T-helper 2 cell (primary cell): ENCODE measurements at places on chromosomes 5 and 9.

- DNase-seq: no peak
Measured at GRCh38 chr9:16337322-16338029, 533.0 kb downstream of the BNC2 start.

GRCh38 chr9:137456061-137456863, 2.9 kb downstream of the NSMF start:
- no peak for DNase-seq

DNA sequence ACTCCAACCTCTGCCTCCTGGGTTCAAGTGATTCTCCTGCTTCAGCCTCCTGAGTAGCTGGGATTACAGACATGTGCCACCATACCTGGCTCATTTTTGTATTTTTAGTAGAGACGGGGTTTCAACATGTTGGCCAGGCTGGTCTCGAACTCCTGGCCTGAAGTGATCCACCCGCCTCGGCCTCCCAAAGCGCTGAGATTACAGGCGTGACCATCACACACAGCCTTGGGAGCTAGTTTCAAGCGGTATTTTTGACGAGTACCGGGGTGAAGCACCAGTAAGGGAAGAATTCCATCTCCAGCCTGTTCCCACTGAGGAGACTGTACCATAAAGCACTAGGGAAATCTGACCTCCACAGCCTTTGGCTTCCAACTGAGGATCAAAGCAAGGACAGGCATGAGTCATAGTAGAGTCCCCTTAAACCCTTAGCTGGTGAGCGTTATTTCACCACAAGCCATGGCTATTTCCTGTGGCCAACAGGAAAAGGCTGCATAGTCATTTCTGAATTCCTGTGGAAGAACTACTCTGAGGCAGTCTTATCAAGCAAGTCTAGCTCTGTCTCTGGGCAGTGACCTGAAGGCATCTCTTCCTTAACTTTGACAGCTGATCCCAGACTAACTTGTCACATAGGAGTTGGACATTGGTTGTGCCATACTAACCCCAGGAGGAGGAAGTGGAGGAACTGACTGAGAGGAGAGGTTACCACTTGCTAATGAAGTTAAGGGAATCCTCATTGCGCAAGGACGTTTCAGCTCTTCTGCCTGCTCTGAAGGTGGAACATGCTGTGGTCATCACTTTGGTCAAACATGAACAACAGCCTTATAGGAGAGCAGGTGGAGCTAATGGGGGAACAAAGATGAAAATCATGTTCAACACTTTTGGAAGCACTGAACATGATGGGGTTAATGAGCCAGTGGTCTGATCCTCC, 85.8 kb upstream of the DMRT1 start:
- peak; percentile 90 for DNase-seq

DNA sequence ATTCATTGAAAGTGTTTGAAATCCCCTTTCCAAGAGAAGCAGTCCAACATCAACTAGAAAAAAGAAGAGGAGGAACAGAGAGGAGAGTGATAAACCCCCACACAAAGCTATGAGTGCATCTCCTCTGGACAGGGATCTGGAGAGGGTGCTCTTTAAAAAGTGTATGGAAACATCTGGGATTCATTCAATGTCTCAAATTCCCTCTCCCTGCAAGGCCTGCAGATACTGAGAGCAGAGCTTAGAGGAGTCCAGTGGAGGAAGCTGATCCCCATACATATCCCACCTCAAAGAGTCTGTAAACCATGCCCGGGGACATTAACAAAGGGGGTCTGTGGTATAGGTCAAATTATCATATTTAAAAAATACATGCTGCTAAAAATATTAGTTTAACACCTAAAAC, 2.2 kb downstream of the SPOCK1 start:
- DNase-seq: no peak

DNA sequence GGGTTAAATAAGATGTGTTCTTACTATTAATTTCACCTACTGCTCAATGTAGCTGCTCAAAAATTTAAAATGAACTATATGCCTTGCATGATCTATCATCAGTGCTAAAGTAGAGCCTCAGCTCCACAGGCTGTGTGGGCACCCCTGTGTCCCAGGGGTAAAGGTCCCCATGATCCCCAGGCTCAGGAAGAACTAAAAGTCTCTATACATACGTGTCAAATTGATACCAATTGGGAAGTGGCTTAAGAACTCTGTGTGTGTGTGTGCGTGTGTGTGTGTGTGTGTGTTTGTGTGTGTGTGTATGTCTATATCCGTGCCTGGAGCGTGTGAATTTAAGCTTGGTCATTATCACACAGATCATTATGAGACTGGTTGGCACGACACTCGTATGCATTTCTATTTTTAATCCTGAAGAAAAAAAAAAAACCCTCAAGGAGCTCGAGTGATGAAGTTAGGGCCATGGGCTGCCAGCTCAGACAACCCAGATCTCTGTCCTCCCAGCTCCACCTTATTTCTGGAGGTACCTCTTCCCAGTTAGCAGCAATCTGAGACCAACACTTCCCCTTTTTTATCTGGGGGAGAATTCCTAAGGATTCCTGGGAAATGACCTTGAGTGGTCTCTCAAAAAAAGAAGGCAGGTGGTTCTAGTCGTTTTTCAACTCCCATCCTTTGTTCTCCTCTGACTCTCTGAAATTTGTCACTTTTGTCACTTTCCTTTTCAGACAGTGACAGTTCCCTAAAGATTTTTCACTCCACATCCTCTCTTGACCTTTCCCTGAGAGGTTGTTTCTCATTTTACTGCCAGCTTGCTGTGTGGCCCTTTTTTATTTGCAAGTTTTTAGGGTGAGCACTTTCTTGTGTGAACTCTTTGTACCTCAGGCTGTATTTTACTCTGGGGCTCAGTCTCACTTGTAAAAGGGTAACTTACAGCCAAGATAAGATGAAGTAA, 45.7 kb upstream of the CTXN3 start:
- no peak for DNase-seq

DNA sequence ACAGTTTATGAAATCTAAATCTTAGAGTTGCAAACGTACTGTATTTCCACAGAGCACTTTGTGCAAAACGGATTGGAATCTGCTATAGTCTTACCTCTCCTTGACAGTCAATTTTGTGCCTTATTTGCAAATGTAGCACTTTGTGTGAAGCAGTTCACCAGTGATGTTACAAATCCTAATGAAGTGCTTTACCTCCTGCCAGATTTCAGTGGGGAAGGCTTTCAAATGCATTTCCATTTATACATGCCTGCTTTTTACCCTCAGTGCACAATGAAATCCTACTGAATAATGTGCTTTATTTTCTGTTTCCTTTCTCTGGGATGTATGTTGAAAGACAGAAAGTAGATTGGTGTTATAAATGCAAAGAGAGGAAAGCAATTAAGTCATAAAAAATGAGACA, 2141.6 kb upstream of the C9orf72 start:
- DNase-seq: no peak

DNA sequence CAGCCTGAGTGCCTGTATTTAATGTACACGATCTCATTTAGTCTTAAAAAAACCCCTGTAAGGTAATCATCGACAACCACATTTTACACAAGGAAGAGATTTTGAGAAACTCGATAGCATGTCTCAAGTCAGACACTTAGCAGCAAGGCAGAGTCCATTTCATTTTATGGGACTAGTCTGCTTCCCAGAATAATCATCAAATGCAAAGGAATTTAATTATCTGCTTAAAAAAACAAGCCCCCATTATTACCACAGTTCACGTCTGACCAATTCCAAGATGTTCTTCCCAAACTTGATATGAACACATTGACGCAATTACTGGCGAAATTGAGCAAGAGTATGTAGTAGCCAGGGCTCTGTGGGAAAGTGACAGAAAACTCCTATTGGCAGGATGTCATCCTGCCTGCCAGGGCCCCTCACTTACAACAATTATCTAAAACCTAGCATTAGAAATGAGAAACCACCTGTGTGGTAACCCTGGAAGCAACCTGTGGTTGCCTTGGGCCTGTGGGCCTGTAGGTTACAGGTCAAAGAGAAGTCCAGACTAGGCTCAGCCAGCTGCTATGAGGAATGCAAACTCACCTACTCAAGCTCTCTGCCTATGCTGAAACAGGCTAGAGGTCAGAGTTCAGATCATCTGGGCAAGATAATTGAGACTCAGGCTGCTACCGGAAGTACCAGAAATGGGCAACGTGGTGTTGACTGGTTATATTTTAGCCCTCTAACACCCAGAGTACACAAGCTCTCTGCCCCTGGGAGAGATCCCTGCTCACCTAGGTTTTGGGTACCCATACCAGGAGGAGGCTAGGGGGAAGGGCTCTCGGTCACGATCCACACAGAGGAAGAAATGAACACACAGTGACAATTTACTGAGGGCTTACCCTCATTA, 1.6 kb downstream of the B4GALT1 start:
- DNase-seq: peak; percentile 84

- DNase-seq: no peak
Measured at GRCh38 chr9:89887286-89887685, 282.5 kb downstream of the GADD45G start.

GRCh38 chr5:126030698-126031097, 392.5 kb upstream of the GRAMD2B start:
- DNase-seq: no peak

DNA sequence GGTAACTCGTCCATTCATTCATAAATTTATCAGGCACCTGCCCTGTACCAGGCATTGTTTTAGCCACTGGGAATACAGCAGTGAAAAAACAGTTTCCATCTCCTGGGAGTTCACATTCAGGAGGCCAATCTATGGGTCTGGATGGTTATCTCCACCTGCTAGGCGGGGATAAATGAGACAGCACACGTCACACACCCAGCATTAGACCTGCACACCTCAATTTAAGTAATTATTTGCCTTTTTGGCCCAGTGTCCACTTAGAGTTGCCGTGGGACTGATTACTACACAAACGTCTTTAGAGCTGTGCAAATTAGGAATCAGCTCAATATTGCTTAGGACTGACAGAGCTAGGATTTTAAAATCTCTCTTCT, 46.1 kb downstream of the STK10 start:
- DNase-seq: no peak

- DNase-seq: no peak
Measured at GRCh38 chr5:170263906-170264305, 31.1 kb downstream of the C5orf58 start.

DNA sequence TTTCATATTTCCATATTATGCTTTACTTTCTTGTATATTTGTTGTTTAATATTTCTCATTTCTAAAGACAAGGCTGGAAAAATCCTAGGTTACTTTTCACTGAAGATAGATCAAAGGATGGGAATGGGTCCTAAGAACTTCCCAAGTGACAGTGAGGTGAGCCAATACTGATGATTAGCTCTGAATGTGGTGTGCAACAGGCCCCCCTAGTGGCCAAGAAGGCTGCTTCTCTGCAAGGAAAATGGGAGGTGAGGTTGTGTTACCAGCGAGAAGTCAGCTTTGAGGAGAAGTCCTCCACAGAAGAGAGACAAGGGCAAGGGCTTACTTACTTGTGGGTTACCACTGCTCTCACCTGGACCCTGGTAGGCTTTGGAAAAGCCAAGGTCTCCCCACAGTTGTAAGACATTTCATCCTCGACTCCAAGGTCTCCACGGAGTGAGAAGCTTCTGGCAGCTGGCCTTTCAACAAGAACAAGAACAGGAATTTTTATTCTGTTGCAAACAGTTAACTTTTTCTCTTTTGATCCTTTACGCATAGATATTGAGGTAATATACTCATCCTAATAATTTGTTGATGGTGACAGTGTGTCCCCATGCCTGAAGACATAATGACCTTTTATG, 69.9 kb downstream of the MAMDC2 start:
- DNase-seq: no peak

- no peak for DNase-seq
Measured at GRCh38 chr9:110432253-110432652, 94.6 kb upstream of the TXNDC8 start.

DNA sequence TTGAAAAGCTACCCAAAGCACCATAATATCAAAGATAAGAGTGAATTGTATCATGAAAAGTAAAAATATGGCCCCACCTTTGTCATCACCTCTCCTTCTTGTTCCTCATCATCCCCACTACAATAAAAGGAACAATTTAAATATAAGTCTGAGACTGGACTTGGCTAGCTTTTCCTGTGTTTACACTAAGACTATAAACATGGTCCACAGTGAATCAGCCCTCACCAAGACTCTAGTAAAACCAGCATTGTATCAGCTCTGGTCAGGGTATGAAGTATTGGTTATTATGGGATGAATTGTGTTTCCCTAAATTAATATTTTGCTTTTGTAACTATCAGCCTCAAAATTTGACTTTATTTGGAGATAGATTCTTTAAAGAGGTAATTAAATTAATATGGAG, 105.4 kb downstream of the SLC25A46 start:
- no peak for DNase-seq

GRCh38 chr5:125499636-125500332, 753.3 kb upstream of the ZNF608 start:
- DNase-seq: no peak

- no peak for DNase-seq
Measured at GRCh38 chr5:53109056-53109442, 508 bp downstream of the MOCS2 start.

DNA sequence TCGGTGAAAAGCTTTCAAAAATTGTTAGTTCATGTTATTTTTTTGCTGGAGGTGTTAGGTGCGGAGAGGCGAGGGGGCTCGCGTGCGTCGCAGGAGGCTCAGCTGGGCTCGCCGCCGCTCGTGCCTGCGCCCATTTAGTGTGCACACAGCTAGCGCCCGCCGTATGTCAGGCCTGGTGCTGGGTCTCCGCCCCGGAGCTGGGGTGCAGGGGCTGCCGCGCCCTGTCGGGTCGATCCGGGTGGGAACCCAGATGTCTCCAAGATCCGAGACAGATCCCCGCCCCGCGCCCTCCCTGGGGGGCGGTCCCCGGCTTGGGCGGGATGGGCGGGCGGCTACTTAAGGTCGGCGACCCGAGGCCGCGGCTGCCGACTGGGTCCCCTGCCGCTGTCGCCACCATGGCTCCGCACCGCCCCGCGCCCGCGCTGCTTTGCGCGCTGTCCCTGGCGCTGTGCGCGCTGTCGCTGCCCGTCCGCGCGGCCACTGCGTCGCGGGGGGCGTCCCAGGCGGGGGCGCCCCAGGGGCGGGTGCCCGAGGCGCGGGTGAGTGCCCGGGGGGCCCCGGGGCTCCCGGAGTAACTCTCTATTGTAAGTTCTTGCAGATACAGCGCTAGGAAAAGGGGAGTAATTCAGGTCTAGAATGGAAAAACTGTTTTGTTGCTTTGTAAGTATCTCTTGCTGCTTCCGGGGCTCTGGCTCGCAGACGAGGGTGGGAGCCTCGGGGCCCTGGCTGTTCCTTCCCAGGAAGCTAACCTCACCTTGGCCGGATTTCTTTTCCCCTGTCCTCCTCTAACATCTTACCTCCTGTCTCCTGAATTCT, 31.7 kb downstream of the GSN start:
- DNase-seq: no peak

DNA sequence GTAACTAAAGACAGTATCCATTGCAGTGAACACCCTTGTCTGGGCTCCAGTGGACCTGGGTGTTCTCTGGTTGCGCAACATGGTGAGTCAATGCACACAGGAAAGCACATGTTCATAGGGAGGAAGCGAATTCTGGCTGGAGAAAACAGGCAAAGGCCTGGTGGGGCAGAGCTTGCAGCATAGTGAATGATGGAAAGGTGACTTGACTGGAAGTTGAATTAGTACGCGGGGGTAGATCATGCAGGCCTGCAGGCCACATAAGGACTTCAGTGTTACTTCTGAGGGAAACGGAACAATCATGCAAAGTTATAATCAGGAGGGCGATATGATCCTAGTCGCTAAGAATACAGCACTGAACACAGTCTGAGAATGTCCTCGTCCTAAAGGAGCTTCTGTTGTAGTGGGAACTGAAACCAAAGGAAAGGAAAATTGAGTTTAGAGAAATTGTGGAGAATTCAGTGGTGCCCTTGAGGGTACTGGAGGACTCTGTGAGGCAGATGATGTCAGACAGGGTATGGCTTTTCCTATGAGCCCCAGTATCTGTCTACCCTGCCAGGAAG, 71.9 kb upstream of the RANBP3L start:
- no peak for DNase-seq

- DNase-seq: no peak
Measured at GRCh38 chr5:7500256-7500655, 104.3 kb downstream of the ADCY2 start.
